NCI-H1436 treated with DMSO at 0.1 percent for 48 hours (cell line): ENCODE measurements at places on chromosomes 1 and 21.

DNA sequence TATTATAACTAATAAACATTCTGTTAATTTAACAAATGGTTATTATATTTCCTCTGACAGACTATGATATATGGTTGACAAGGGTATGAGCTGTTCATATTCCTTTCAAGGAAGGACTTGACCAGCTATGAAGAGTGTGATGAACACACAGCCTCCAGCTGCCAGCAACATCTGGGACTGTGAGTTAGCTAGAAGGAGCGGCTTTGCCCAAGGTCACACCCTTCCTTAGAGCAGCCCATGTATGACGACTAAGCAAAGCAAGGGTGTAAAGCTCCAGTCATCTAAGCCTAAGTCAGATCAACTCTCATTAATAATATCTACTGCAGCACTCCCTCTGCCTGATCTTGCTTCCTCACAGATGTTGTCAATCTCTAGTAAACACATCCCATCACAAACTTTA is 355.4 kb downstream of the PLPP3 start:
- DNase-seq: no peak

DNA sequence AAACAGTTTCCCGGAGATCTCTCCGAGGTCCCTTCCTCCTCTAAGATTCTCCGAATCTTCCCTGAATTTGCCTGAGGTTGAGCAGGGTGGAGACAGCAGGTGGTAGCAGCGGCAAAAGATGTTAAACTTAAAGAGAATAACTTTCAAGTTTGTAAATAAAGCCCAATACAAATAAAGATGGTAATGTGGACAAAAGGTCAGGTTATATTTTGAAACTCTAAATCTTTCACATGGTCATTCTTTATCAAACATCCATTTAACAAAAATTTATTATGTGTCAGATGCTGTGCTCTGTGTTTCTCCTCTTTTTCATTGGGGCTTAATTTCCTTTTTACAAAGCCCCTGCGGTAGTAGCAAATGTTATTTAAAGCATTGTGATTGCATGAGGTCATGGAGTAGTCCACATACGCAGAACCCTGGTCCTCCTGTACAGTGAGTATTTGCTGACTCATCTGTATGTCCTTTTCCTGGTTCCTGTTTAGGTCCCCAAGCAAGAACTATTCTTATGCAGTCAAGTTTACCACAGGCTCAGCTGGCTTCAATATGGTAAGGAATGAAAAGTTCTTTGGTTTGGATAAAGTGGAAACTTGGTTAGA is 119.2 kb downstream of the ITSN1 start:
- no peak for DNase-seq

- no peak for DNase-seq
Observed at GRCh38 chr1:68497358-68497698, 446 bp upstream of the DEPDC1 start.

- no peak for DNase-seq
Observed at GRCh38 chr1:160116283-160117147, 956 bp downstream of the ATP1A2 start.

- no peak for DNase-seq
Observed at GRCh38 chr1:185645686-185646085, 88.5 kb upstream of the HMCN1 start.

DNA sequence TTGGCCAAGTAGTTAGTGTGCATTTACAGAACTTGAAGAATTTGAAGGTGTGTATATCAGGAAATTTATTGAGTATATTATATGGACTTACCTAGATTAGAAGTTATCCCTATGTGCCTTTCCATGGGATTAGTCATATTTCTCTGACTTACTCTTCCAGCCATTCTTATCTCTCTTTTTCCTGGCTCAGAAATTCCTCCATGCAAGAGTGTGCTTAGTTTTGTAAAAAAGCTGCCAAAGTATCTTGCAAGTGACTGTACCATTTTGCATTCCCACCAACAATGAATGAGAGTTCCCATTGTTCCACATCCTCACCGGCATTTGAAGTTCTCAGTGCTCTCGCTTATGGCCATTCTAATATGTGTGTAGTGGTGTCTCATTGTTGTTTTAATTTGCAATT is 82.2 kb upstream of the GUCA2B start:
- no peak for DNase-seq

DNA sequence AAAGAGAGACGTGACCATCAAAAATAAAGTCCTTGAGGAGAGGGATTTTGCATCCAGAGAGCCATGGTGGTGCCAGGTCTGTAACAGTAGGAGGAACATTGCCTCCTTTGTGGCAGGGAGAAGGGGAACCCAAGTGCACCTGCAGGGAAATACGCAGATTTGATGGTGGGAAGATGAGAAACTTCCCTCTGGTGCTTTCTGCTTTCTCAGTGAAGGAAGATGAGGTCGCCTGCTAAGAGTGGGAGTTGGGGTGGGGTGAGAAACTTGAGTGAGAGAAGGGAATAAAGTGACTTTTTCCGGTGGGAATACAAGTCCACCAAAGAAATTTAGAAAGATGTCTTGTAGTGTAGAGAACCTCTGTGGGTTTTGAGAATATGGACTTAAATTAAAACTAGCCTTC is 9.1 kb downstream of the PLA2G4A start:
- no peak for DNase-seq

GRCh38 chr1:217889401-217889800 is 258.3 kb downstream of the SPATA17 start:
- no peak for DNase-seq

DNA sequence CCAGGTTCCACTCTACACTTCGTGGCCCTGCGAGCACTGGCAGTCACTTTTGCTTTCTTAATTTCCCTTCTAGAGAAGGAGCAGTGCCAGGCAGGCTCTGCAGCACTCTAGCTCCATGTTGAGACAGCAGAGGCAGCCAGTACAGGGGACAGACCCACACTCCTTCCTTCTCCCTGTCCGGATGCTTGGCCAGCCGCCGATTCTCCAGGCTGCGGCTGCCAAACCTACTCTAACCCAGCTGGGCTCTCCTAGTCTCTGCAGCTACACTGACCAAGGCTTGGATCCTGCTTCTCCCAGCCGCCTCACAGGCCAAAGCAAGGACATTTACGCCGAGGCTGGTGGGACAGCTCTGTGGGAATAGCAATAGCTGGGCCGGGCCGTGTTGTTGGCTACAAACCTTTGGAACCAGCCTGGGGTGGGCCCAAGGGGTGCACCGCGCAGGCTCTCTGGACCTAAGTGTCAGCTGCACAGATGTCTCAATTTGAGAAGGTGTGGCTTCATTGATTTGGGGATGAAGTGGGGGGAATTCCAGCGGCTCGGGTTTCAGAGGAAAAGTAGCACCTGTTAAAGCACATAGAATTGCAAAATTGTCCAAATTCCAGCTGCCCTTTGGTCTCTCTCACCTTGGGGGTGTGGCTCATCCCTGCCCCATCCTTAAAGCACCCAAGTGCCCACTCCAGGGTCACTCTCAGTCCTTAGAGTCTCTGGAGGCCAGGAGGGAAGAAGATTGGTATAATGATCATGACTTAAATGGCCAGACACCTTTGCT is 3.2 kb downstream of the BARHL2 start:
- DNase-seq: no peak

DNA sequence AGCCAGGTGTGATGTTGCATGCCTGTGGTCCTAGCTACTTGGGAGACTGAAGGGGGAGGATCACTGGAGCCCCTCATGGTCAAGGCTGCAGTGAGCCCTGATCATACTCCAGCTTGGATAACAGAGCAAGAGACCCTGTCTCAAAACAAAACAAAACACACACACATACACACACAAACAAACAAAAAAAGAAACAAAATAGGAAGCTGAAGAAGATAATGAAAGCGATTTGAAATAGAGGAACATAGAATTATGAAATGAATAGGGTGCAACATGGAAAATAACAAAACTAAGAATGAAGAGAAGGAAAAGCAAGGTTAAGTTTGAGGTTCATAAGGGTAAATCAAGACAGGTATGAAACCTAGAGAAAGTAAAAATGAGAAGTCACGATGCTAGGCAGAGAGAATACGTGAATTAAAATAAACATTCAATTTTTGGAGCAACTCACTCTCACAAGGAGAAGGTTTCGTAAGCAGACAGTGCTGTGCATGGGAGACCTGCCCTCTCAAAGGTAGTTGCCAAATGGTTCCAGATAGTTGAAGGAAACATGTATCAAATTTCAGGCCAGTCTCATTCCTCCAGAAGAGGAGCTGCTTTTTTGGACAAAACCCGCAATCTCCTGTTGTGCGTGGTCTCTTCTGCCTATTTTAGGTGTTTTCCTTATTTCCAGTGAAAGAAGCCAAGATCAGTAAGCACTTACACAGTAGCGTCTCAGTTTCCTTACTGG is 3.3 kb downstream of the CD46 start:
- no peak for DNase-seq

GRCh38 chr21:41593760-41594138 is 85.8 kb upstream of the TMPRSS2 start:
- no peak for DNase-seq

GRCh38 chr1:67250051-67250653 is 57.5 kb upstream of the IL12RB2 start:
- DNase-seq: no peak

GRCh38 chr1:78673120-78673519 is 23.5 kb downstream of the IFI44 start:
- no peak for DNase-seq

- DNase-seq: peak; percentile 57
Observed at GRCh38 chr1:7262611-7263010, 477.4 kb downstream of the CAMTA1 start.

- DNase-seq: no peak
Observed at GRCh38 chr1:240800291-240800690, 188.3 kb upstream of the GREM2 start.

GRCh38 chr1:180247061-180247460 is 17.0 kb downstream of the LHX4 start:
- no peak for DNase-seq

GRCh38 chr1:180501865-180502360 is 464 bp downstream of the ACBD6 start:
- no peak for DNase-seq

GRCh38 chr1:209062081-209062620 is 521.4 kb upstream of the CAMK1G start:
- DNase-seq: no peak

- DNase-seq: no peak
Observed at GRCh38 chr1:9494936-9495758, 44.1 kb upstream of the SLC25A33 start.
